Activated T-cell treated with anti-CD3 and anti-CD28 coated beads for 1 hour (primary cell): ENCODE measurements at places on chromosomes 3 and 15.

GRCh38 chr3:168220556-168220955 lies 124.8 kb upstream of the GOLIM4 start:
- no peak for DNase-seq

DNA sequence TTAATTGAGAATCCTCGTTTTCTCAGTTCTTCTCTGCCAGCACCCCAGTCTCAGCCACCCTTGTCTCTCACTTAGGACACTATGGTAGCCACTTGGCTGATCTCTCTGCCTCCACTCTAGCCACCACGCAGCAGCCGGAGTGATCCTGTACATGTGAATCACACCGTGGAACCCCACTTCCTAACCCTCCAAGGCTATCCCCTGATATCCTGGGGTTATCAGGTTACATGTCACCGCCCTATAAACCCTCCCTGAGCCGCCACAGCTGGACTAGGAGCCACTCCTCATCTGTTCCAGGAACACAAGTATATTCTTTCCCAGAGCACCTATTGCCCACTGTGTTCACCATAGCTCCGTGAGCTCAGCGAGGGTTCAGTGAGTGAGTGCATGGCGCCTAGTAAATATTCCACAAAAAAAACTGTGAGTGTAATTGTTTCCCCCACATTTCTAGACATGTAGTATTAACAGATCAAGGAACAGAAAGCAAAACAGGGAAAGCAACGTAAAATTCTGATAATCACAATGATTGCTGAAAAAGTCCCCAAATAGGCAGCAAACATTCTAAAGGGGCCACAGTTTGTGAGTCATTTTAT lies 661 bp upstream of the PARP14 start:
- DNase-seq = no peak

DNA sequence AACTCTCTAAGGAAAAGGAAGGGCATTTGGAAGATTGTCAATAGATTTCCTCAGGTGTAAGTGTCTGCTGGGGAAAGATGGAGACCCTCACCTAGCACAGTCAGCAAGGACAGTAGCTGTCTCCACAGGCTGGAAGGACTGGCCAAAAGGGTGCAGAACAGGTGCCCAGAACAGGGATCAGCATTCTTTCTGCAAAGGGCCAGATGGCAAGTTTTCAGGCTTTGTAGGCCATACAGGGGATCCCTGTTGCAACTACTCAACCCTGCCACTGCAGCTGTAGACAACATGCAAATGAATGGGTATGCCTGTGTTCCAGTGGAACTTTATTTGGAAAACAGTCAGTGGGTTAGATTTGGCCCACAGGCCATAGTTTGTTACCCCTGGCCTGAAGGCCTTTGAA lies 8.1 kb downstream of the AGBL1 start:
- DNase-seq = no peak

- DNase-seq = no peak
Observed at GRCh38 chr3:57555306-57555705, 768 bp upstream of the PDE12 start.

GRCh38 chr15:79184465-79184892 lies 93.9 kb upstream of the RASGRF1 start:
- peak; percentile 50 for DNase-seq

- DNase-seq = no peak
Observed at GRCh38 chr3:25151281-25151902, 276.7 kb upstream of the RARB start.

- no peak for DNase-seq
Observed at GRCh38 chr3:98778383-98778782, 15.2 kb downstream of the ST3GAL6 start.

DNA sequence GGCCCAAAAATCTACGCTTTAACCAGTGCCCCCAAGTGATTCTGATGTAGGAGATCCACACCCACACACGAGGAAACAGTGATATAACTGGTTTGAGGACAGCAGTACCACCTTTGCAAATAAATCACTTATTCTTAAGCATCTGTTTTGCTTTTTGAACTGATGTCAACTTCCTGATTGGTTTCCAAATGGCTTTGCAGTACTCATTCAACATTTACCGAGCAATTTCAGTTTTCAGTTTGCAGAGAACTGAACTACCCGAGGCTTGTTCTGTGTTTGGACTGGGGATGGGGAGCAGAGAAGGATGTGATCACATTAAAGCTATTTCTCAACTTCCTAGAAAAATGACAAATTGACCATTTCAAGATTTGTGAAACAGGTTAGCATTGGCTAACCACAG lies 1.1 kb upstream of the GYG1 start:
- no peak for DNase-seq

GRCh38 chr15:41993472-41994170 lies 21.3 kb upstream of the EHD4 start:
- DNase-seq = no peak

DNA sequence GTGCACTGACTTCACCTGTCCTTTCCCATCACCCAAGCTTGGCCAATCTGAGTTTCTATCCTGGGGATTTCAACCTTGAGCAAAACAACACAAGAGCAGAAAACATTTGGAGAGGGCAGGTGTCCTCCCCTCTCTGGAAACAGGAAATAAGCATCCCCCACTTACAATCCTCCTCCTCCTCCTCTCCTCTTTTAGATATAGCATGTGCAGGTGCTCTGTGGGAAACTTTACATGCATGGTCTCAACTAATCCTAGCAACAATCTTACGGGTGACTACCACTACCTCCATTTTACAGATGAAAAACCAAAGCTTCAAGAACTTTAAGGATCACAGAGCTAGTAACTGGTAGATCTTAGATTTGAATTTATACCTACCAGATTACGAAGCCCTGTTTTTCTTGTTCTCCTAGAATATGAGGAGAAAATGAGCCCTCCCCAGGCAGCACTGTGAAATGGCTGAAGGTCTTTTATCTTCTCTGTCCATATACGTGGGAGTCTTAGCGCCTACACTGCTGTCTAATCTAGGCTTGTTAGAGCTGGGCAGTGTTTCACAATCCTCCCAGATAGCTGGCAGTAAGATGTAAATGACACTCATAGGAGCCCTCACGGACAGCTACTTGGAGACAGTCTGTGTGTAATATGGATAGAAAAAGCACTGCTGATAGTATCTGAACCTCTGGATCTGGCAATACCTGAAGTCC lies 301.2 kb upstream of the PROK2 start:
- DNase-seq = no peak

GRCh38 chr3:30546934-30547333 lies 59.5 kb upstream of the TGFBR2 start:
- DNase-seq = no peak

DNA sequence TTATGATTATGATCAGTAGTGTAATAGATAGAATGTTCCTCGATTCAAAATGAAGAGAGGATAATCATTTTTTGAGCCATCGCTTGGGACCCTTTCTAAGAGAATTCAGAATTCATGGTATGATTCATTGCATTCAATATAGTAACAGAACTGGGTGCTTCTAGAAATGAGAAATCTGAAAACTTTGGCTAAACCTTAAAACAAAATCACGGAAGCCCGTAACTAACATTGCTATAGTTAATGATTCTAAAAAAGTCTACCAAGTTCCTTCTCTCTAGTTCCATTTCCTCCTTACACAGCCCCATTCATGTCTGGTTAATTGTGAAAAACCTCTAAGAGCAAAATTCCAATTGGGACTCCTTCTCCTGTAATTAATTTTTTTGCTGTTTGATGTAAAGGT lies 217.1 kb downstream of the GBE1 start:
- no peak for DNase-seq

GRCh38 chr3:115996420-115997108 lies 373.3 kb downstream of the GAP43 start:
- no peak for DNase-seq

DNA sequence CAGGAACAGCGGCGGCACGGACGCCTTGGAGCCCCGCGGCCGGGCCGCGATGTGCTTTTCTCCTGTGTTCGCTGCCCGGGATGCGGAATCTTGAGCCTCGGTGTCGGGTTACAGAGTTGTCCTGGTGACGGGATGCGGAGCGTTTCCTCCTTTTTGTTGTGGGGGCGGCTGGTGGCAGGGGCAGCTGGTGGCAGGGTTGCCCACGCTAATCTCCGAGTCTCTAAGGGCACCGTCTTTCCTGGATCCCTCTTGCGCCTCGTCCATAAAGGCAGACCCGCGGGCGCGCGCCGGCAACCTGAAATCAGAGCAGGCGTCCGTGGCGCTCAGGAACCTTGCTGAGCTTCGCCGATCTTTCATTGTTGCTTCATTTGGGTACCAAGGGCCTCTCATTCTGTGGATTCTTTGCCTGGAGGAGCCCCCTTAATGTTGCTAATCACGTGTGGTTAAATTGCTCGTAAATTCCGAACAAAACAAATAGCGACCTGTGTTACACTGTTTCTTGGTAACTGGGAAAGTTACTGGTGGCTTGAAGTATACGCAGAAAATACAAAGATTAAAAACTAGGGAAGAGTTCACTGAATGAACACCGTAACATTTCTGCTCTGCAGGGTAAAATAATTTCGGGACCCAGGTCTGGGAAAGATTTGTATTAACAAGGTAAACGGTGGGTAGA lies 844 bp upstream of the PFN2 start:
- peak; percentile 24 for DNase-seq

- DNase-seq = no peak
Observed at GRCh38 chr3:127699416-127700300, 26.9 kb downstream of the ABTB1 start.

DNA sequence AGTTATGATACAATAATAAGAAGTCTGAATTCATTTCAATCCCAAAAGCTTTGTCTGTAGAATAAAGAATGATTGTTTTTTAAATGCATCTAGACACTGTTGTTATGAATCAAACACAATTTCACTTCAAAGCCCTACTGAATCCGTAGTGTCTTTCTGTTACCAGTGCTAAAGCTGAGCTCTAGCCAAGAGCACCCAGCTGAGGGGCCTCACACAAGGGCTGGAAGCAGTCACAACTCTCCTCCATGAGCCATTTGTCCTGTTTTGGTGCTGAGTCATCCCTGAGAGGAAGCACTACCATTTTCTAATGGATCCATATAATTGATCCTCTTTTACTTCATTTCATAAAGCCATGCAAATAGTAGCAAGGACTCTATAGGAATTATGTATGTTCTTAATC lies 158.2 kb upstream of the ANKRD28 start:
- no peak for DNase-seq

- no peak for DNase-seq
Observed at GRCh38 chr3:135699741-135700140, 265.8 kb upstream of the PPP2R3A start.

DNA sequence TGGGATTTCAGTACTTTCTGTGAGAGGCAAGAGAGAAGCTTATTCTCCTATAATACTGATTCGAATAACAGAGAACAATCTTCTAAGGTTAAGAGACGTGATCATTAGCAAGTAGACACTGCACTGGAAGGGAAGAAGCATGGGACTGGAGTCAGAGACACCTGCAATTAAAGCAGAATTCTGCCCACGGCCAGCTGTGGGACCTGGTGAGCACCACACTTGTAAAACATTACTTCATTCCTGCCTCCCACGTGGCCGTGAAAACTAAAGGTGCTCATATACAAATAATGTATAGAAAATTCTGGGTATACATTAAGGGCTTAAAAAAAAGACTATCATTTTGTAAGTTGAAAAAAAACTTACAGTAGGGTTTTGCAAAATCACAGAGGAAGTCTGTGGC lies 2.0 kb downstream of the TM2D3 start:
- DNase-seq = no peak

- DNase-seq = no peak
Observed at GRCh38 chr15:27993996-27994780, 104.9 kb downstream of the OCA2 start.

- DNase-seq = no peak
Observed at GRCh38 chr3:74592359-74592758, 22.1 kb downstream of the CNTN3 start.

- DNase-seq = no peak
Observed at GRCh38 chr3:10857235-10857634, 41.2 kb downstream of the SLC6A11 start.

DNA sequence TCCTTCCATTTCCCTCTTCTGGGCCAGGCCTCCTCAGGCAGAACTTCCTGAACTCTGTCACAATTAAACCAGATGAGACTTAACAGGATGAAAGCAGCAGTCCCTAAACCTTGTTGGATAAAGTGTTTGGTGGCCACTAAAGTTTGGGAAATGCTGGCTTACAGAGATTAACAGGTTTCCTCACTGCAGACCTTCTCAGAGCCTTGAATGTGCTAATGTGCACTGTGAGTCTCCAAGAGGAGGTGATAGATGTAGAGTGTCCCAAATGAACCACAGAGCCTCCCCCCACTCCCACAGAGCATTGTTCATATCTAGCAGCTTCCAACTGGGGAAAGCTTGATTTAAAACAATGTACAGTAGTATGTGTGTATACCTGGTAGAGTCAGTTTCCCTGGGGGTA lies 42.9 kb downstream of the HAPLN3 start:
- no peak for DNase-seq

- no peak for DNase-seq
Observed at GRCh38 chr3:158058495-158059130, 47.6 kb downstream of the SHOX2 start.

DNA sequence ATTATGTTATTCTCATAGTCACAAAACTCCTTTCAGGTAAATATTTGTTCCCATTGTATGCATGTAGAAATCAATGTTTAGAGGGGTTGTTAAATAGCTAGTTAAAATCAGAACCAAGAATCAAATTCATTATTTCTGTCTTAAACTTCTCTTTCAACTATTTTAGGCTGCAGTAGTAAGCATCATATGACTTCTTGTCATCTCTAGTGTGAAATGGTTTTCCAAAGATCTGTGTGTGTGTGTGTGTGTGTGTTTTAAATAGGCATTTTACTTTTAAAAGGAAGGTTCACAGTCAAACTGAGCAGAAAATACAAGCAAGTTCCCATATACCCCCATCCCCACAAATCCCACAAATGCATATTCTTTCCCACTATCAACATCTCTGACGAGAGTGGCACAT lies 506.5 kb downstream of the LPP start:
- no peak for DNase-seq

- no peak for DNase-seq
Observed at GRCh38 chr3:89740080-89740880, 632.9 kb downstream of the EPHA3 start.

DNA sequence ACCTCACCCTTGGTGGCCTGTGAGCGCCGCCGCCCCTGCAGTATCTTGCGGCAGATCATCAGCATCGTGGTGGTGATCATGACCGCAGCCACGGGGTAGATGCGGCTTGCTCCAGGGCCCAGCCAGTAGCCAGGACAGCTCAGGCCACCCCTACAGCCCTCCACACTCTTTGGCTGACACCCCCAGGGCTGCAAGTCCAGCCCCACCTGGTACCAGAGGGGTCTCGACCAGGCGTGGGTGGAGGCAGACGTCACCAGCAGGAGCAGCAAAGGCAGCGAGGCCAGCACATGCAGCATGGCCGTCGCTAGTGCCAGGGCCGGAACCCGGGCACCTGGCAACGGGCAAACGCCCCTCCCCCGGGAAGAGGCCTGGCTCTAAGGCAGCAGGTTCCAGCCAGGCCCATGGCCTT lies at the start of gene TMEM89:
TSS of gene TMEM89 (minus strand) at position 309 of the 409 bp plus-strand sequence. CDS start at position 296, 13 bp downstream.
- DNase-seq = no peak

DNA sequence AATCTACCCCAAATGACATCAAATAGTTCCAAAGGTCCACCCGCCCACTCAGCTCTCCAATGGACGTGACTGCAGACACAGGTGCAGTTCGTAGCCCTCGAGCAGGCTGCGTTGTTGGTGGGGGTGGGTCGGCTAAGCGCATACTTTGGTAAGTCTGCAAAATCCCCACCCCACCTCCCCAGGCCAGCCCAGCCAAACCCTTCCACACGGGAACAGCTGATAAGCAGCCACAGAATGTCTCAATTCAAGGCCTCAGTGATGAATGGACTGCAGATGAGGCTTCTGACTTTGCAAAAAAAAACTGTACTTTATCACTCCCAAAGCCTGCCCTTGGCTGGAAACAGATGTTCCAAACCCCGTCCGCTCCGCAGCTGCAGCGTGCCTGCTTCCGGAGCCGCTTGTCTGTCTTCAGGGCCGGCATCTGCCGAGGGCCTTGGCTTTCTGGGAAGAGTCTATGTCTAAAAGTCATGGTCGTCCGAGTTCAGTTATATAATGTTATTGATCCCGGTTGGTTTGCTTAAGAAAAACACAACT lies 38.2 kb downstream of the PCSK6 start:
- no peak for DNase-seq
